ENCODE measurements at places on chromosomes 2 and 18. TPM values are rescaled to one million over a fixed set of nuclear protein-coding genes. Genes with fewer than 3 reads are reported as not detected.

- H3K27me3 ChIP-seq: peaks cover 6% of the 10 kb centered on the region
- DNase-seq: no peak
- no peak overlapping the region for H3K4me3 ChIP-seq
- no peaks in the 10 kb centered on the region for H3K4me1 ChIP-seq
These were observed 255.3 kb downstream of the BCL11A start for GRCh38 chr2:60298006-60298696.

- no peaks in the 10 kb centered on the region for H3K36me3 ChIP-seq
- H3K27me3 ChIP-seq: no peaks in the 10 kb centered on the region
- DNase-seq: no peak
- no peak overlapping the region for H3K4me3 ChIP-seq
- peaks cover 10% of the 10 kb centered on the region for H3K4me1 ChIP-seq
These were observed 64.9 kb upstream of the ZCCHC2 start for GRCh38 chr18:62457877-62458276.

- H3K36me3 ChIP-seq: no peaks in the 10 kb centered on the region
- no peaks in the 10 kb centered on the region for H3K4me1 ChIP-seq
- no peak for DNase-seq
- H3K27ac ChIP-seq: no peak overlapping the region
- no peak overlapping the region for H3K4me3 ChIP-seq
These were observed 268.8 kb upstream of the SPRED2 start for GRCh38 chr2:65701191-65701590.

The GCG gene
- polyA plus RNA-seq: not detected

The CIDEA gene
- polyA plus RNA-seq: 18.5 TPM

The TMEM214 gene
- 63.7 TPM for polyA plus RNA-seq
